K562 (cell line): ENCODE measurements at places on chromosomes 6 and 20. TPM values are rescaled to one million over a fixed set of nuclear protein-coding genes. Genes with fewer than 3 reads are reported as not detected.

Gene MLN
- polyA plus RNA-seq = not detected in 2 replicates

Gene FHL5
- polyA plus RNA-seq = not detected in 2 replicates

Gene LHFPL5
- polyA plus RNA-seq = not detected in 2 replicates

Gene QKI
- polyA plus RNA-seq = 91.1 and 92.9 TPM in 2 replicates
